ENCODE measurements at places on chromosomes 5 and 9. TPM values are rescaled to one million over a fixed set of nuclear protein-coding genes. Genes with fewer than 3 reads are reported as not detected.

Gene MED27
- 32.9 TPM for total RNA-seq

Gene MZB1
- not detected for total RNA-seq

Gene FCN2
- total RNA-seq, result not detected

Gene FLT4
- total RNA-seq, result 3.6 TPM

Gene STKLD1
- total RNA-seq, result 0.64 TPM

Gene SOX30
- total RNA-seq, result not detected
